ENCODE measurements at places on chromosomes 13 and 19.

DNA sequence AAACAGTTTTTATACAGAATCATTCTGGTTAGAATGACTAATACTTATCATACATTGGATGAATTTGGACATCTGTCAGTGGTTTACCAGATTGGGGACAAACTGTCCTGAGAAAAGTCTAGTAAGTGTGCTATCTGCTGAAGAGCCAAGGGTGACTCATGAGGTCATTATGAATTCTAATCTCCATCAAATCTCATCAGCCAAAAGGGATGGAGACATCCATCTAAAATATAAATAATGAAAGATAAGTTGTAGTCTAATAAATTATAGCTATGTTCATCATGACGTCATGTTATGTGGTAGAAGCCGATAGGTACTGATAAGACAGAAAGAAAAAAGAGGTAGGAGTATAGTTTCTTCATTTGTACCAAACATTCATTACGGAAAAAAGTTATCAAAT lies 804.4 kb downstream of the PCDH9 start:
- no peak for DNase-seq

- DNase-seq = no peak
These were observed 25.5 kb upstream of the TIMM44 start for GRCh38 chr19:7968796-7969554.

GRCh38 chr19:33392341-33393285 lies 19.1 kb downstream of the CEBPG start:
- no peak for DNase-seq

DNA sequence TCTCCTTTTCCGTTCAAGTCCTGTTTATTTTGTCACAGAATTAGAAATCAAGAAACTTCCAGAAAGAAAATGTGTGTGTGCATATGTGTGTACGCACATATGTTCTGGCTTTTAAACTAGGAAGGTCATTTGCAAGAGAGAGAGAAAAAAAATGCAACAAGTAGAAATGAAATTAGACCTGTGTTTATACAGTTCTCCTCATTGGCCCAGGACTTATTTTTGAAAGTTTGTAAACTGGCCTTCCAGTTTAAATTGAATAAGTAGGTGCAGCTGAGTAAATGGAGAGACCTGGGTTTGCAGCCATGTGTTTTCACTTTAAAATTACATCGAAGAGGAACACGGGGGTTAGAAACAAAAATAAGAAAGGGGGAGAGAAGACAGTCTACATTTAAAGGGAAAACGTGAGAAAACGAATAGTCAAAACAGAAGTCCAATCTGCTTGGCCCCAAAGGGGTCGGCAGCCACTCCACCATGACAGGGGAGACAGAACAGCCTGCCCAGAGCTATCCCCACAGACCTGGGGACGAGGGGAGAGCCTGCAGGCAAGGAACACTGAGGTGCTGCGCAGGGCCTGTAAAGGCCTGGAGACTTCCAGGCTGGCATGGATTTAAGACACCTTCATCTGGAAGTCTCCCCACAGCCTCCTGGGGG lies 216.8 kb upstream of the MAB21L1 start:
- no peak for DNase-seq

All from GOT3 (cell line).